Activated T-cell treated with anti-CD3 and anti-CD28 coated beads, Interleukin-2, amount 50 U/mL, for 1 hour (primary cell): ENCODE measurements at places on chromosomes 11 and 22.

- DNase-seq, result no peak
Observed at GRCh38 chr22:44608597-44609399, 93.2 kb upstream of the PRR5 start.

GRCh38 chr11:17979770-17980371 is 33.0 kb downstream of the SERGEF start:
- peak; percentile 18 for DNase-seq

GRCh38 chr22:20957102-20957682 is 9.9 kb upstream of the AIFM3 start:
- no peak for DNase-seq

- DNase-seq, result no peak
Observed at GRCh38 chr11:96151501-96151900, 191.5 kb downstream of the MAML2 start.

- DNase-seq, result no peak
Observed at GRCh38 chr11:7569044-7569443, 55.2 kb downstream of the PPFIBP2 start.

DNA sequence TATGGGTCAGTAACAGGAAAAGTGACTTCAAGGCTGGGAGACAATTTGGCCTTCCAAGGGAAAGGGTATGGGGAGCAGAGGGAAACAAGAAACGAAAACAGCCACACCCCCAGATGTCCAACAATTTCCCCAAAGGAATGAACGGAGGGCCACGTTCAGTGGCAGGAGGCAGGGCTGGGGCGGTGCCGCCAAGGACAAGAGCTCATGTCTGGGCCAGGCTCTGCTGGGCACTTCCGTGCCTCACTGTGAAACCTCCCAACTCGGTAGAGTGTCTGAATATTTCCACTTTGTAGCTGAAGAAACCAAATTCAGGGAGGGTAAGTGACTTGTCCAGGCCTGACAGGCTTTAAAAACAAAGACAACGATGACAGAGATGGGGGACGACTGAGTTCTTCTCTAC is 11.9 kb downstream of the IFT27 start:
- no peak for DNase-seq
